ENCODE measurements at places on chromosomes 5 and 9. TPM values are rescaled to one million over a fixed set of nuclear protein-coding genes. Genes with fewer than 3 reads are reported as not detected.
A peak's percentile ranks its signal among the peaks of the same experiment; 100 is the strongest.

FGF10 gene
- total RNA-seq: 1.3 TPM

DNA sequence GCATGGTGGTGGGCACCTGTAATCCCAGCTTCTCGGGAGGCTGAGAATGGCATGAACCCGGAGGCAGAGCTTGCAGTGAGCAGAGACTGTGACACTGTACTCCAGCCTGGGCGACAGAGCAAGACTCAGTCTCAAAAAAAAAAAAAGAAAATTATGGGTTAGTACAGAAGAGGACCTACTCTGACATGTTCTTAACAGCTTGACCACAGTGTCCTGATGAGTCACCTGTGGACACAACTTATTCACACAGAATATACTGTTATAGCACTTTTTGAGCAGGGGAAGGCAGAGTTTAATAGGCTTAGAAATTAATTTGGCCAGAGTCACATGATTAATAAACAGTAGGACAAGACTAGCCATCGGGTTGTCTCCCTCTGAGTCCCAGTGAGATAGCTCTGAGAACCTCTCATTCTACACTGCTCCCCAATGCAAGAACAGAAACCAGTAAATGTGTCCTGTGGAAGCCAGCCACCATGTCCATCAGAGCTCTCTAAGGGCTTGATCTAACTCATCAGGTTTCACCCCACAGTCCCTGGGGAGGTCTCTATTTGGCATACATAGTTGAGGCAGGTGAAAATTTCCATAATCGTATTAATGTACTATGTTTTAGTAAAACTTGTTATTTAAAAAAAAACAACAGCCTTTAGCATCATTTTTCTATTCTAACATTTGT lies 1077.9 kb upstream of the C9orf72 start:
- DNase-seq: no peak

- DNase-seq: no peak
Measured at GRCh38 chr5:64100203-64100602, 65.4 kb upstream of the RNF180 start.

HRCT1 gene
- not detected for total RNA-seq

DNA sequence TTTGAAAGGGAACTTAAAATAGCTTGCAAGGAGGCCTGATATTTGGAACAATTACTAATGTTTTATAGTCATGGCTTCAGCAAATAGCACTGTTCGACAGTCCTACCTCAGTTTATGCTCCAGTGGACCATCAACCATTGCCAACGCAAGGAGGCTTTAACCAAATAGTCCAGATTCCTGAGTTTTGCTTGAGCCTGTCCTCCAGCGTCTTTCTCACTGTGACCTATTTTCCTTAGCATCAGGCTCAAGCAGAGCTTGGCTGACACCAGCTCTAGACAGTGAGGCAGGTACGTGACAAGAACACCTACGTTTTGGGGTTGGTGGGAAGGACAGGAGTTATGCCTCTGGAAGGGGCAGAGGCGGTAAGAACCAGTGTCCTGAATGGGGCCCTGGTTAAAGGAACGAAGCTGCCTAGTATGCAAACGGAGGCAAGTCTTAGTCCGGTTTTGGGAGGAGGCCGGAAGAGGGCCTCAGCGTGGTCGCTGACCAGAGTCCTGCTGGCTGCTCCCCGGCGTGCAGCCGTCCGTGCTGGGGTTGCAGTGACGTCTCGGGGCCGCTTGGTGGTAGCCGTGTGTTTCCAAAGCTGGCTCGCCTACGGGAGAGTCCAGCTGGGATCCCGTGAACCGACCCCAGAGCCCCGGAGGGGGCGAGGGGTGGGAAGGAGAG lies 998 bp upstream of the FGF18 start:
- peak; percentile 95 for DNase-seq

- DNase-seq: no peak
Measured at GRCh38 chr5:155258161-155258560, 244.6 kb downstream of the KIF4B start.

FLT4 gene
- 13.9 TPM for total RNA-seq

DNA sequence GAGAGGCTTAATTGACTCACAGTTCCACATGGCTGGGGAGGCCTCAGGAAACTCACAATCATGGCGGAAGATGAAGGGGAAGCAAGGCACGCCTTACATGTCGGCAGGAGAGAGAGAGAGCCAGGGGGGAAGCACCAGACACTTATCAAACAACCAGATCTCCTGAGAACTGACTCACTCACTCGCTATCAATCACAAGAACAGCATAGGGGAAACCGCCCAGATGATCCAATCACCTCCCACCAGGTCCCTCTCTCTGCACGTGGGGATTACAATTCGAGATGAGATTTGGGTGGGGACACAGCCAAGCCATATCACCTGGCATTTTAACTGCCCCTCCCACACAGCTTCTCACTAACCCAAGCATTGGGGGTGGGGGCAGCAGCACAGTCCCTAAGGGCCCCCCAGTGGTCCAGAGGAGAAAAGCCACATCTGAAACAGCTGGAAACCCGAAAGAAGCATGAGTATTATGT lies 76.1 kb upstream of the ASS1 start:
- no peak for DNase-seq

ADAMTS19 gene
- 23.3 TPM for total RNA-seq

DNA sequence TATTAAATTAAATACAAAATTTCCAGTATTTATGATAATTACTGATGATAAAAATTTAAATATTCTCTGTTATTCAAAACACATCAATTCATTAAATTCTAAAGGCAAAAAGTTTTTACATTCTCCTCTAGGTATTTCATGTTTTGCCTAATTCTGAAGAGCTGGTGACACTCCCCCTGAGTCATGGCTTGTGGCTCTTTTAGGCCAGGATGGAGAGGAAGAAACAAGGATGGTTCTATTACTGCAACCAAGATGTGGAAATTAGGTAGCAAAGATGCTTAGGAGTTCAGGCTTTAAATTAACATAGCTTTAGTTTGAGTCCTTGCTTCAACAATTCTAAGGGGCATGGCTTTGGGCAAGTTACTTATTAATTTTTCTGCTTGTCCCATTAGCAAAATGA lies 1295.8 kb downstream of the EFNA5 start:
- no peak for DNase-seq

IL7R gene
- total RNA-seq: not detected

- no peak for DNase-seq
Measured at GRCh38 chr5:145847499-145848497, 12.7 kb upstream of the PRELID2 start.

DNA sequence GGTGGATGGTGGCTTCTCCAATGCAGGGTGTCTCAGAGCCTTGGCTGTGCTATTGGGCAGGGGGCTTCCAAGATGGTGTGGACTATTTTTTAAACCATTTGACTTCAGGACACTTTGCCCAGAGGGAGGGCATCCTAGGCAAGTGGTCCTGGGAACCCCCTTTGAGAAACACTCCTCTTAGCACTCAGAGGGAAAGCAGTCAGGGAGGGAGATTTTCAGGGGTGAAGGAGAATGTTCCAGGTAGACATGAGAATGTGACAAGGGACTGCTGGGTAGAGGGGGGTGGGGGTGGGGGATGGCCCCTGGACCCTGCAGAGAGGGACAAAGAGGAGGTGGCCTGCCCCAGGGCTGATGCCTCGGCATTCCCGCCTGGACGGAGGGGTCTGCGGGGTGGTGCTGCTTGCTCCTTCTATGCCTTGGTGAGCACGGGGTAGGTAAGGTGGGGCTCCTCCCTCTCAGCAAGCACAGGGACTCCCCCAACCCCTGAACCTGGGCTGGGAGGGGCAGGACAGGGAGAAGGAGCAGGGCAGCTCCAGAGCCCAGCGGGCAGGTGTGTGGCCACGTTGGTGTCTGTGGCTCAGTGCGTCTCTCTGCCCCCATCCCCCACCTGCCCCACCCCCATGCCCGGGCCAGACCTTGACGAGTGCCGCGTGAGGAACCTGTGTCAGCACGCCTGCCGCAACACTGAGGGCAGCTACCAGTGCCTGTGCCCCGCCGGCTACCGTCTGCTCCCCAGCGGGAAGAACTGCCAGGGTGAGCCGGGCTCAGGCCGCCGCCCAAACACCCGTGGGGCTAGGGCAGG lies 13.8 kb upstream of the ASS1 start:
- DNase-seq: no peak
